ENCODE measurements at places on chromosomes 3 and 15.

DNA sequence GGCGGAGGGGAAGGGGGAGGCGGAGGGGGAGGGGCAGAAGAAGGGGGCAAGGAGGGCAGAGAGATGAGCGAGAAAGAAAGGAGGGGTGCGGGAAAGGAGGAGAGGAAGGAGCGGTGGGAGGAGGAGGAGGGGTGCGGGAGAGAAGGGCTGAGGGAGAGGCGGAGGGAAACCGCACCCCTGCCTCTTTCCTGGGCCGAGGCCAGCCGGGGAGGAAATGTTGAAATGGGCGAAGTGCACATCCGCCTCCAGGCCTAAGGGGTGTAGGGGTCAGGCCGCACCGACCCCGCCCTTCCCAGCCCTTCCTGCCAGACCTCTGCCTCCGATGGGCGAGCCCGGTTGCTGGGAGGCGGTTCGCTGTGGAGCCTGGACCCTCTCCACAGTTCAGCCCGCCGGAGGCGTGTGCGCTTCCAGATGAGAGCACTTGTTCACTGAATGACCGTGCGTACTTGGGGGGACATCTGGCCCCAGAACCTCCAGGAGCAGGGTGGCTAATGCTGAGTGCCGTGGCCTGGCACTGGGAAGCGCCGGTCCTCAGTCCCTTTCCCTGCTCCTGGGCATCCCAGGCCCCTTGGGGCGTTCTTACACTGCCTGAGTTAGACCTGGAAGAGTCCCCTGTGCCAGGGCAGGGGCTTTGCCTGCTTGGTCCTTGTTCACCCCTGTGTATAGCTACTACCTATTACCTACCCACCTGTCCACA is 110.3 kb upstream of the KLF13 start:
- peak; percentile 94 for DNase-seq

DNA sequence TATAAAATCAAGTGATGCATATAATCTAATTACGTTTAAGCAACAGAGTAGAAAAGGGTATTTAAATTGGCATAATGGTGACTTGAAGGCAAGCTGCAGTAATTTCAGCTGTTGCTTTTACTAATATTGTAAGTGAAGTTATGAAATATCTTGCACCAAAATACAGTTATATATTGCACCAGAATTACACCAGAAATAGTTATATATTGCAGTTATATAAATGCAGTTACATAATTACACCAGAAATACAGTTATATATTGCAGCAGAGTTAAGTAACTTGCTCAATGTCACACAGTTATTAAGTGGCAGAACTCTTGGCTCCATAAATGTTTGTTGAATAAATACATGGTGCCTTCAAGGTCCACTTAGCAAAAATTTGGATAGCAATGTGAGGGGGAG is 51.4 kb downstream of the PCOLCE2 start:
- no peak for DNase-seq

DNA sequence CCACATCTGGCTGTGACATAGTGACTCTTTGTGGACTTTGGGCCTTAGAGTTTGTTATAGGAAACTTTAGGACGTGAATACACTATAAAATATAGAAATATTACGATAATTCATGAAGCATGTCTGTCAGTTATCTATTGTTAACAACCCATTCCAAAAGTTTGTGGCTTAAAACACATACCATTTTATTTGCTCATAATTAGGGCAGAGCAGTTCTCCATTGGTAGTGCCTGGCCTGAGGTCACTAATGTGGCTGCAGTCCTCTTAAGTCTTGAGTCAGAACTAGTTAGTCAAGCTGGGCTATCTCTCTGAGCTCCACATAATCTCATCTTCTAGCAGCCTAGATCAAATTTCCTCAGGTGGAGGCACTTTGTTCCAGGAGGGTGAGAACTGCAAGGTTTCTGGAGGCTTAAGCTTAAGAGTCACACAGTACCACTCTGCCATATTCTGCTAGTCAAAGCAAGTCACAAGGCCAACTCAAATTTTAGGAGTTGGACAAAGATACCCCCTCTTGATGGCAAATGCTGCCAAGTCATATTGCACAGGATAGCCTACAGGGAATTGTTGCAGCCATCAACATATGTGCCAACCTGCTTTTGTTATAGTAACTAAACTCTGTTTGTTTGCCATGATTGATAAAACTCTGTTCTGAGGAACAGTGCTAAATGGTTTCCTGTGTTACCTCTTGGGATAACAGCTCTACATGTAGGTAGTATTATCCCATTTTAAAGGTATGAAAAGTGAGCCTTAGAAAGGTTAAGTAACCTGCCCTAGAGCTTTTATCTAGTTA is 8.7 kb downstream of the ATXN7 start:
- no peak for DNase-seq

DNA sequence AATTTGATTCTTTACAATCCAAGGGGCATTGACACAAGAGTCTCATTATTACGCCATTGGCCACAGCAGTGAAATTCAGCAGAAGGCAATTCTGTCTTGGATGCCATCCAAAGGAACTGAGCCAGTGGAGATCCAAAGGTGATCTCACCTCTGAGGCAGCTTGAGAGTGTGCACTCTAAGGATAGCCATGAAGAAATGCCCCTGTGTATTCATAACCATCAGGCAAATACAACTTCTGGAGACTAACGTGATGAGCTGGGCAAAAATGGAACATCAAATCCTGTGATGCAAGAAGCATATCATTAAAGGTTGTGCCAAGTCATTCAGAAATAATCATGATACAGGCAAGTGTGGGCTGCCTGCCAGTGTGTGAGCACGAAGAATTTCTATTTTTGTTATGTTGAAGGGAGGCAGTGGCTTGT is 41.4 kb downstream of the ROBO2 start:
- peak; percentile 77 for DNase-seq

GRCh38 chr3:64355401-64355807 is 130.1 kb upstream of the PRICKLE2 start:
- DNase-seq = no peak

GRCh38 chr3:3110749-3111361 is 681 bp upstream of the IL5RA start:
- no peak for DNase-seq
